ENCODE measurements at places on chromosomes 1 and 21. TPM values are rescaled to one million over a fixed set of nuclear protein-coding genes. Genes with fewer than 3 reads are reported as not detected.

PGM1 gene
- total RNA-seq = 144 TPM

SIK1 gene
- total RNA-seq = 3.1 TPM

HNRNPU gene
- 342 TPM for total RNA-seq

ETV3 gene
- total RNA-seq = 14.6 TPM

LRRC71 gene
- total RNA-seq = not detected

RHD gene
- total RNA-seq = 2.1 TPM

UBL4B gene
- total RNA-seq = not detected

MEX3A gene
- 6.8 TPM for total RNA-seq
